ENCODE measurements at places on chromosomes 1 and 21. TPM values are rescaled to one million over a fixed set of nuclear protein-coding genes. Genes with fewer than 3 reads are reported as not detected.

ECM1 gene
- total RNA-seq: 7.2 TPM

CHI3L1 gene
- total RNA-seq: 10.1 TPM

GJA4 gene
- not detected for total RNA-seq

DNA sequence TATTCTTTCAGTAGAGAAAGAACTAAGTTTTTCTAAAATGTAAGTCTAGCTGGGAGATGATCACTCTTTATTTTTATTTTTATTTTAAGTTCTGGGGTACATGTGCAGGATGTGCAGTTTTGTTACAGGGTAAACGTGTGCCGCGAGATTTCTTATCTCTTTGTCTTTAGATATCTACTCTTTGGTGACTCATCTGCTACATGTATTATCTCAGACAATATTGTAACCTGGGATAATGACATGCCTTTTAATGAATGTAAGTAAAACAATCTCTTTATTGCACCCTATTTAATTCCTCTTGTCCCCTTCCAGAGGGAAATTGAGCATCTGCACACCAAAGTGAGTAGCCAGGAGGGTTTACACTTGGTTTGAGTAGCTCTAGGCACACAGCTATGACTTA, 9.4 kb downstream of the CR2 start:
- DNase-seq: no peak
- H3K4me1 ChIP-seq: no peaks in the 10 kb centered on the region
- no peak overlapping the region for H3K27ac ChIP-seq
- no peaks in the 10 kb centered on the region for H3K27me3 ChIP-seq
- no peak overlapping the region for H3K4me3 ChIP-seq

- no peaks in the 10 kb centered on the region for H3K36me3 ChIP-seq
- no peak for DNase-seq
- 0 out of 2 replicates have a peak, but pooled peaks cover 2% of the 10 kb centered on the region for H3K27me3 ChIP-seq
- peaks cover 9% of the 10 kb centered on the region for H3K4me1 ChIP-seq
These were observed 12.2 kb upstream of the GPR161 start for GRCh38 chr1:168148916-168149315.

GRCh38 chr1:46094471-46095005, 37.9 kb downstream of the PIK3R3 start:
- DNase-seq: no peak
- peak overlapping the region; percentile 32 for H3K27ac ChIP-seq
- no peaks in the 10 kb centered on the region for H3K27me3 ChIP-seq
- H3K4me3 ChIP-seq: no peak overlapping the region
